ENCODE measurements at places on chromosomes 13 and 19.

GRCh38 chr19:55178781-55179599 lies 1.1 kb downstream of the SYT5 start:
- peak; percentile 44 for DNase-seq

GRCh38 chr19:4266253-4267000 lies 12.6 kb upstream of the SHD start:
- no peak for DNase-seq

GRCh38 chr19:51086153-51086850 lies 3.6 kb upstream of the KLK14 start:
- peak; percentile 58 for DNase-seq

GRCh38 chr13:20174656-20175405 lies 14.0 kb upstream of the GJA3 start:
- peak; percentile 2 for DNase-seq

DNA sequence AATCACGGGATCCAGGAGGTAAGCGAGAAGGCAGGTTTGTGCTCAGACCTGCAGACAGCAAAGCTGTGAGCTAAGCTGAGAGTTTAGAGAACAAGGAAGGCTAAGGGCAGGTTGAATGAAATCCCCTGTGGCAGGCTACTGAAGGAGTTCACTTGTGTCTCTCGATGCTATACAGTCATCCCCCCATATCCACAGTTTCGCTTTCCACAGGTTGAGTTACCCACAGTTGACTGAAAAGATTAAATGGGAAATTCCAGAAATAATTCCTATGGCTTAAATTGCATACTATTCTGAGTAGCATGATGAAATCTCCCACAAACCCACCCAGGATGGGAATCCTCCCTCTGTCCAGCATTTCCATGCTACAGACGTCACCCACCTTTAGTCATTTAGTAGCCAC lies 49.6 kb downstream of the ABCC4 start:
- DNase-seq, result no peak

- peak; percentile 70 for DNase-seq
Observed at GRCh38 chr19:43667876-43668405, 2.0 kb downstream of the PLAUR start.

DNA sequence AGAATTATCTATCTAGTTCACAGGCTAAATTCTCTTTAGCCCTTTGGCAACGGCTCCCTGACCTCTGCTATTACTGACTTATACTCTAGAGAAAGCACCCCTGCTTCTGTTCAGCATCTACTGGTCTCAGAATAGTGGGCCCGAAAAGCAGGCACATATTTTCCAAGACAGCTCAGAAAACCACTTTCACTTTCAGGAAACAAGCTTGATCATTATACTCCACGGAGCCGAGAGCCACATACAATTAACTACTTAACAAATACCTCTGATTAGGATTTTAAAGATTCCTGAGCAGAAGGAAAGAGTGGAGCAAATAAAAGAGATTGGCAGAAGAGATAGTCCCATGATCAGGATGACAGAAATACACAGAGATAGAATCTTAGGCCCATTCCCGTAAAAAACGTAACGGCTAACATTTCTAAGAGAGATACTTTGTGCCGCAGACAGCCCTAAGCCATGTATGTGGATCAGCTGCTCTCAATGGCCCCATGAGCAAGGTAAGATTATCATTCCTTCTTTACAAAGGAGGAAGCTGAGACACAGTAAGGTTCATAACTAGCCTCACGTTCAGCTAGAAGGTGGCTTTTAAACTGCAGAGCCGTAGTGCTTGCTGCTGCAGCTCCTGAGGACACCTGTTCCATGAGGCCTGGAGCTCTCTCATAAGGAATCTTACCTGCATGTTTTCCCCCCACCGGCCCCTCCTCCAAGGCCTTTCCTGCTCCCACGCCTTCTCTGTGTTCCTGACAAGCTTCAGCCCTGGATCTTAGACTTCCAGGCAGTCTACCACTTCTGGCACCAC lies 227.2 kb downstream of the FOXO1 start:
- DNase-seq, result no peak

- no peak for DNase-seq
Observed at GRCh38 chr19:49364083-49364737, 533 bp downstream of the DKKL1 start.
